ENCODE measurements at places on chromosomes 3 and 15.

DNA sequence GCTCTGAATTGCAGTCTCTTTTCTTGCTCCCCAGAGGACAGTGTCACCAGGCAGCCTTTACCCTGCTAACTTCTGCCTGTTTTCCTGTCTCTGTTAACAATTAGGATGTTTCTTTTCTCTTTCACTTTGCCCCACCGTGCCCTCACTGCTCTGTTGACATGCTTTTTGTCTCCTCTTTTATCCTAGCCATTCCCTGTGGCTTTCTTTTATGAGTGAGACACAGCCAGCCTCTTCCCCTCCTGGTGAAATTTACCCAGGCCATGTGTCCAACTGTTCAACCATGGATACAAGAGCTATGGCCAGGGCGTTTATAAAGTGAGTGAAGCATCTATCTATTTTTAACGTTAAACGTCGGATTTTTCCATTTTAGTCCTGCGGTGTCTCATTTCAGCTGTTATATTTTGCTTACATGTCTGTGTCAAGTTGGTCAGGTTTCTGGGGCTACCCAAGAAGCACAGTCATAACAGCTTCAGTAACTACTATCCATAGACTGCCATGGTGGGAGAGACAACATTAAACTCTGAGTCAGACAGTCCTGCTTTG, 443.2 kb upstream of the AZI2 start:
- DNase-seq, result no peak

DNA sequence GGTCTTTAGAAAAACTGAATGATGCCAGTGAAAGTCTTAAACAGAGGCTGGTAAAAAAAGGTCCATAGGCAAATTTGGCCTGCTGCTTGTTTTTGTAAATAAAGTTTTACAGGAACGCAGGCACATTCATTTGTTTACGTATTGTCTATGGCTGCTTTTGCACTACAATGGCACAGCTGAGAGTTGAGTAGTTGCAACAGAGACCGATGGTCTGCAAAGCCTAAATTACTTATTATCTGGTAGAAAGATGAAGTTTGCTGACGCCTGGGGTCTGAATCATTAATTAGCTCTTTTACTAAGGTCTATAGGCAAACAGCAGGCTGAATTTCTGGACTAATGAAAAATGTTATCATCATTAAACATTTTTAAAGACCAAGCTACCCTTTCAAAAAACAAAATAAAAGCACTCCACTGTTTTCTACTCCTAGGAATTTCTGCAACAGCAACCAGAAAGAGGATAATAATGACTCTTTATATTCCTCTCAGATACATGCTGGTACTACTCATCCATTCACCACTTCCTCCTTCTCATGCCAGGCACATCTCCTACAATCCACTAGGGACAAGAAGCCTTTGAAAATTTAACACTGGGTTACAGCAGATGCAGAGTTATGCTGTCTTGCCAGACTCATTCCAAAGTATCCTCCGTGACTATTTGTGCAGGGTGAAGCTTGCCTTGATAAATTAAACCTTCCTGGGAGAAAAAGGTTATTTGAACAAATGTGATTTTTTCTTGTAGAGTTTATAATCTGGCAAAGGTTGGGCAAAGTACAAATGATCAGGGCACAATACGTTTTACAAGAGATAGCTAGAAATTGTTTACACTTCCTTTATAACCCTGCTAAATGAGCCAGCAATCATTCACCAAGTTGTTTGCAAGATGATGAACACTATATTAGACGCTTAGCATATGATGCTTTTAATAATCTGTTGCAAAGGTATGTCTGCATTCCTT, 6.0 kb downstream of the GATM start:
- DNase-seq, result no peak

DNA sequence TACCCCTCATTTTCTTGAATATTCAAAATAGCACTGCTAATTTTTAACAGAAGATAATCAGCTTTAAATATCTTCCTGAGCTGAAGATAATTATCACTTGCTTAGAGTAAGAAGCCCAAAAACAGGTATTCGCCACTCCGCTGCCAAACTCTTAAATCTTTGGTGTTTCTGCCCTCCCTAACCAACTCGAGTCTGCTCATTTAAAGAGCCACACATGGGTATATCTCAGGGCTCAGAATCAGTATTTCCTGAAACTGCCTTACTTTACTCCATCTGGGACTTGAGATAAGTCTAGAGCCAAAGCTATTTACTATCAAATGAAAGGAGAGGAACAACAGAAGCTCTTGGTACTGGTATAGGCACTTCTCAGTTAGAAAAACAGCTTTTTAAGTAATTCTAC, 10.8 kb downstream of the PDCD10 start:
- DNase-seq, result no peak

DNA sequence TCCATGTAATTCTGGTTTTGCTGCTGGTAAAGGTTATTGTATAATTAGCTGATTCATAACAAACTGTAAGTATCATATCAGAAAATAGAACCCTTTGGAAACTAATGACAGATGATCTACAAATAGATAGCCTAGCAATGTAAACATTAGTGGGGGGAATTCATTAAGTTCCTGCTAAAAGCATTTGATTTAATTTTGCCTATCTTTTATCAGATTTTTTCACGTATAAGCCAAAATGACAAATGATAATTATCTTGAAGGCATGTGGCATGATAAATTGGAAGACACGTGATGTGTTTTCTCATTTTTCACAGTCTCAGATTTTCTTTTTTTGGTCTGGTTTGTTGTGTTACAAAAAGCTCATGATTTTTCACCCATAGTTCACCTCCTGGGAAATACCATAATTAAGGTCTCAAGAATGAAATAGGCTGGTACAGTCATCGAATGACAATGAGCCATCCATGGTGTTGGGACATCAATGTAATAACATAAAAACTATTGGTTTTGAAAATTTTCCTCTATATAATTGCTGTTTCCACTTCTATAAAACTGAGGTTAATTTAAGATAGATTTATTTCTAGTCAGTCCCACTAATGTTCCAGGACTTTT, 325.9 kb upstream of the TBL1XR1 start:
- no peak for DNase-seq

DNA sequence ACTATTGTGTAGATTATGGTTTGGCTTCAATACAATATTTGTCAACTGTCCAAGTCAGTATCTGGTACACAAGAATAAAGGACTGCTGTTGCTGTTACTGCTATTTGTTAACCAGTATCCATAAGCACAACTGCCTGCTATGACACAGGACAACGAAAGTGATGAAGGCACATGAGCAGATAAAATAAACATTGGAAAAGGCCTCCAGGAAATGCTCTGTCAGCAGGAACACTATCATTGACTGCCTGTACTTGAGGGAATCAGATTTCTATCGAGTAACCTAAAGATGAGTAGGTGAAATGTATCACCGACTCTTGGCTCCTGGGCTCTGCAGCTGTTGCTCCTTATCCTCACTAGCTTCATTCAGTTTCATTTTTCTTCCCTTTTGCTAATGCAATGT, 56.5 kb downstream of the FMN1 start:
- no peak for DNase-seq

DNA sequence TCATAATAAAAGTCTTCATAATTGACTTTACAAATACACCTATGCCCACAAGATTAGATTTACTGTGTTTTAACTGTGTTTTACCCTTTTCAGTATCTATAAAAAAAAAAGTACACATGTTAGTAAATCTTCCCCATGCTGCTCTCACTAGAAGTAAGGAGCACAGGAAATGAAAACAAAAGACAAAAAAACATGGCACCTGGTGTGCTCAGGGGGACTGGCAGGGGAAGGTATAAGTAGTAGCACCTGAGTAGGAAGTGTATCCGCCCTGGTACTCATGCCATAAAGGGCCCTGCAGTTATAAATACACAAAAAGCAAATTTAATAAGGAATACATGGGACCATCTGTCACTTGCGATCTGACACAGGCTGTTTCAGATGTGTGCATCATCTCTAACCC, 8.9 kb upstream of the ALDH1A2 start:
- DNase-seq, result no peak

GRCh38 chr3:166962911-166963310, 417.2 kb downstream of the ZBBX start:
- DNase-seq, result no peak

DNA sequence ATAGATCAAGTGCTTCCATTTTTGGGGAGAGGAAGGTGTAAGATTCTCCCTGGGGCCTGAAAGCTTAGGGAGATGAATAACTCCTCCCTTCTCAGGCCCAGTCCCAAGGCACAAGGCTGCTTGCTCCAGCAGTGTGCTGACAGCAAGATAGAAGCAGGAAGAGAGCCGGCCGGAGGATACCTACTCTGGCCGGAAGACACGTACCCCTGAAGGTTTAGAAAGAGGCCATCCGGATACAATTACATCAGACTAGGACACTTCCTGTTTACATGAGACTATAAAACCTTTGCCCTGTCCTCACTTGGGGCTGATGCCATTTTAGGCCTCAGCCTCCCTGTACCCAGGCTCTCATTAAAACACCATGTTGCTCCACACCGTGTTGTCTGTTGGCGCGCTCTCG, 329.9 kb downstream of the SV2B start:
- DNase-seq, result no peak

- DNase-seq, result no peak
Observed at GRCh38 chr15:101019366-101019896, 100.3 kb downstream of the LRRK1 start.

- no peak for DNase-seq
Observed at GRCh38 chr3:137325170-137325569, 367.4 kb downstream of the IL20RB start.

- no peak for DNase-seq
Observed at GRCh38 chr15:70615435-70616310, 147.7 kb downstream of the UACA start.

GRCh38 chr3:58237941-58238681, 519 bp downstream of the ABHD6 start:
- peak; percentile 63 for DNase-seq

- no peak for DNase-seq
Observed at GRCh38 chr3:25582242-25582641, 82.5 kb downstream of the TOP2B start.

GRCh38 chr3:109923431-109923830, 586.1 kb upstream of the DPPA4 start:
- no peak for DNase-seq

DNA sequence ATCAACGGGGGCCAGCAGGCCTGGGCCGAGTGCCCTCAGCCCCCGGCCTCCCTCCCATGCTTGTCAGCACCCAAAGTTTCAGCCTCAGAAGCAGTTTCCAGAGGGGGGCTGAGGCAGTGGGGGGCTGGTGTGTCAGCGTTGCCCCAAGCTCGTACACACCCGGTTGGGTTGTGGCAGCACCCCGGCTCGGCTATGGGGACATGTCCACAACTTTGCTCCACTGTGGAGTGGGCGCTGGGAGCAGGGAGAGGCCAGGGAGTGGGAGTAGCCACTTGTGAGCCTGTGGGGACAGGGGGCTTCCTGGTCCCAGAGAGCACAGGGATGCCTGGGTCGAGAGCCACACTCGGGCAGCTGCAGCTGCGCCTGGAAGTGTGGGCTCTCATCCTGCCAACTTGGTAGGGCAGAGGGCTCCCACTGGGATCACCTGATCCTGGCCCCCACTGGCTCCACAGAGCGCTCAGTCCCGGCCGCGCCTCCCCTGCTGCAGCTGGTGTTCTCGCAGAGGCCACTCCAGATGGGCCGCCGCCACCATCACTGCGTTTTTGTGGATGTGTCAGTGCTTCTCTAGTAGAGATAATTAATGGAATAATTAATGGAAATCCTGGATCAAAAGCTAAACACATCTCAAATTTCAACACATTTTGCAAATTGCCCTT, 75.1 kb downstream of the NR1D2 start:
- no peak for DNase-seq

- DNase-seq, result no peak
Observed at GRCh38 chr3:161848376-161848775, 351.8 kb downstream of the OTOL1 start.

DNA sequence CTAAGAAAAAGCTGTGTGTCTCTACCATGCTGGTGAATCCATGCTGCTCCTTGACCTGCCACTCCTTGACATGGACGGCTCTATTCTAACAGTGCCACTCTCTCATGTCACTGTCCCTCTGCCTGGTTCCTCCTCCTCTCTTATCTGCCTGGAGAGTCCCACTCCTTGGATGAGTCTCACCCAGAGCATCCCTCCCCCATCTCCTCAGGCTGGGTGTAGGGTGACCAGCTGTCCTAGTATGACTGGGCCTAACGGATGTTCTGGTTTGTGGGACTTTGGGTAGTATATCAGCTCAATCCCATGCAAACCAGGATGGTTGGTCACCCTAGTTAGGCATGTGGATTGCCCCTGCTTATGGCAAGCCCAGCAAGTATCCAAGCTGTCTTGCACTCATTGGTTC, 54.3 kb downstream of the LIPC start:
- no peak for DNase-seq

DNA sequence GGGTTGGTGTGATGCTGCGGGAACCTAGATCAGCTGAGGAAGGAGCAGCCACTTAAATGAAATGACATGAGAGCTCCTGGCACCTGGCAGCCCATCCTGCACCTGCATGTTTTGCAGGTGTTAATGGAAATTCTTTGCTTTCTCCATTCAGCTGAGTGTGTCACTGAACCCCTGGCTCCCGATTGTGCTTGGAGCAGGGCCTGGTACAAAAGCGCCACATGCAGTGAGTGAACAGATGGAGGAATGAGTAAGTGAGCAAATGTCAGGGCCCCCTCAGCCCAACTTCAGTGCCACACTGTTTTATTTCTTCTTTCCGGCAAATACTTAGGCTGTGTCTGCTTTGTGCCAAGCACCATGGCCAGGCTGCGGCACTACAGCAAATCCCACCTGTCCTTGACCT, 132.2 kb downstream of the ASB7 start:
- DNase-seq, result no peak

DNA sequence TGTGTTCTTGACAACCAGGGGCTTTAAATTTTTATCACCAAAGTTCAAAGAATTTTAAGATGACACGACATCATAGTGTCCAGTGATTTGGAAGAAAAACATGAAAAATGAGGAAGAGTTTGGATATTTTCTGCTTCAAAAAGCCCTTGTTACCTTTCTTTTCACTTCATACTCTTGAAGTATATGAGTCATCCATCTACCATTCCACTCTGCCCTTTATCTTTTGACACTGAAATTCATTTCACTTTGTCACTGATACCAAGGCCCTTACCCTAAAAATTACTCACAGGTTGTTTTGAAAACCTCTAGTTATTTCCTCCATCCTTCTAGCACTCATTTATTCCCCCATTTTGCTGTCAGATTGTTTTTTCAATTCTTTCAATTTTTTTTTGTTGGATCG, 42.7 kb downstream of the OR5H15 start:
- no peak for DNase-seq

GRCh38 chr3:185992831-185993374, 55.1 kb upstream of the TRA2B start:
- no peak for DNase-seq
